ENCODE measurements at places on chromosomes 7 and 10. TPM values are rescaled to one million over a fixed set of nuclear protein-coding genes. Genes with fewer than 3 reads are reported as not detected.

Gene HOXA13
- not detected for total RNA-seq

Gene ZNF212
- total RNA-seq = 4.9 TPM

Gene SPDYE6
- total RNA-seq = not detected

Gene PRDX3
- total RNA-seq = 237 TPM

Gene SORCS1
- total RNA-seq = not detected

Gene LRRD1
- total RNA-seq = not detected

Gene CYP2E1
- total RNA-seq = 0.13 TPM

Gene MDFIC
- 16.2 TPM for total RNA-seq

Measured in pulmonary artery endothelial cell (primary cell).